ENCODE measurements at places on chromosomes 12 and 14. TPM values are rescaled to one million over a fixed set of nuclear protein-coding genes. Genes with fewer than 3 reads are reported as not detected.

The VDR gene
- total RNA-seq: 4.7 TPM

The SERPINA10 gene
- not detected for total RNA-seq

The ALDH1L2 gene
- total RNA-seq: 1.5 TPM

The HAL gene
- 0.23 TPM for total RNA-seq

The CFAP73 gene
- total RNA-seq: not detected

All from epithelial cell of proximal tubule (primary cell).